GM12878 (cell line): ENCODE measurements at places on chromosomes 11 and 22. TPM values are rescaled to one million over a fixed set of nuclear protein-coding genes. Genes with fewer than 3 reads are reported as not detected.

DNA sequence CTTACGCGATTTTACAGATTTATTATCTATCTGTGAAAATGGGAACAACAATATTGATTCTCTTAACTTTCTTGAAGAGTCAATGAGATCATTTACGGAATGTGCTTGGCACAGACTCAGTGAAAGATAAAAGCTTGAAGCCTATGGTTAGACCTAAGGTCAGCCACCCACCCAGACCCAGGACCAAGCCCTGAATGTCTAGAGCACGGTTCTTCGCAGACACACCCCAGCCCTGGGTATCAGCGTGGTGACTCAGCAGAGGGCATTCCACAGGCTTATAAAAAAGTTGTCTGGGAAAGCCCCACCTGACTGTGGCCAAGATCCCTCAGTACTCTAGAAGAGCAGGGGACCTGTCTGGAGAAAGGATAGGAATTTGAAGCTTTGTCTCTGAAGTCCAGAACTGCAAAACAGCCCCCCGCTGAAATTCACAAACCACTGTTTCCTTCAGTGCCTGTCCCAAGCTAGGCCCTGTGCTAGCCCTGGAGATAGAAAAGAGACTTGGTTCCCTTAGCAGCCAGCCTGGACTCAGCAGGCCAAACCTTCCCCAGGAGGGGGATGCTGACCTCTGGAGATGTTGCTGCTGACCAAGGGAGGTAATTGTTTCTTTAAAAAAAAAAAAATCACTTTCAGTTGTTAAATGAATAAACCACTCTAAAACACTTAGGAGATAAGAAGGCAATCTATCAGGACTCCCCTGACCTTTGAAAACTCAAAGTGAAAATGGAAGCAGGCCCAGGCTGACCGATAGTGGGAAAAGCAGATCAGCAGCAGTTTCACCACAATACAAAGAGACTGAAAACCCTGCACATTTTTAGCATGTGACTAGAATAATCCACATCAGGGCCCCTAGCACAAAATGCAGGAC is 114.0 kb downstream of the ABTB2 start:
- DNase-seq: peak; percentile 86

DNA sequence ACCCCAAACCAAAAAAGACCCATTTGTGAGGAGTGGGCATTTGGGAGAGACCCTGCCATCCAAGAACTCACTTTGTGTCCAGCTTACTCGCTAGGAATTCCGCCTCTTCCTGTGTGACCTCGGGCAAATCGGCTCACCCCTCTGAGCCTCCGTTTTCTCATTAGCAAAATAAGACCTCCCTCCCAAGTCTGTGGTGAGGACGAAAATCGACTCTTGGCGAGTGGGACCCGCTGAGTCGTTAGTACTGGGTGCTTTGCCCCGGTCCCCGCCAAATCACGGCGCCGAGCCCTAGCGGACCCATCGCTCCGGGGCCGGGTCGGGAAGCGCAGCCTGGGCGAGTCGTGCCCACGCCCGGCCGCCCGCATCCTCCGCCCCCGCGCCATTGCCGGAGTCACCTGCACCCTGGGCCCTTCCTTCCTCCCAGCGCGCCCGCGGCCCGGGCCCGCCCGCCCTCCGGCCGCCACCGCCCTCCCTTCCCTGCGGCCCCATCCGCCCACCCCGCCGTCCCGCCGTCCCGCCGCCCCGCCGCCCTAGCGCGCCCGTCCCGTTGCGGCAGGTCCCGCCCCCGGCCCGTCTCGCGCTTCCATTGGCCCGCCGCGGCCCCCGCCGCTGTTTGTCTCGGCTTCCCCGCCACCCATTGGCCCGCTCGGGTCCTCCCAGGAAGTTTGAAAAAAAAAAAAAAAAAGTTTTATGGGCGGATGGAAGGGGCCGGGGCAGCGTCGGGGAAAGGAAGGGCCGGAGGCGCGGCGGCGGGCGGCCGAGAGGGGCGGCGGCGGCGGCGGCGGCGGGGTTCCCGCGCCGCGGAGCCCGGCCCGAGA is 48.9 kb downstream of the TRIOBP start:
- peak; percentile 37 for DNase-seq

DNA sequence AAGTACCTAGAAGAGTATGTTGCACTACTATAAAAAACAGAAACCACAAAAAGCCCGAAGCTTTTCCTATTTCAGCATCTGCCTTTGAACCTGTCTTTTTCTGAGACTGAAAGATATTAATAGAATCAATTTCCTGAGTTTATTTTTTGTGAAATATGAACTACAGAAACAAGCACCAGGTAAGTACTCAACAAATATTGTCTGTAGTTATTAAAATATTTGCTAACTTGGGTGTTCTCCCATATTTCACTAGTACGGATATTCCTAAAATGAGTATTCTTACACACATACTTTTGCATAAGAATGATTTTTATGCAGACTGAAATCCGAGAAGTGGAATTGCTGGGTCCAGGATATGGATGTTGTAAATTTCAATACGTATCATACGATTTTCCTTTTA is 188.0 kb downstream of the OR4C45 start:
- DNase-seq: no peak

GRCh38 chr11:68939583-68940555 is 36.2 kb downstream of the IGHMBP2 start:
- no peak for DNase-seq

GRCh38 chr11:75874684-75875341 is 59.8 kb downstream of the UVRAG start:
- no peak for DNase-seq

DNA sequence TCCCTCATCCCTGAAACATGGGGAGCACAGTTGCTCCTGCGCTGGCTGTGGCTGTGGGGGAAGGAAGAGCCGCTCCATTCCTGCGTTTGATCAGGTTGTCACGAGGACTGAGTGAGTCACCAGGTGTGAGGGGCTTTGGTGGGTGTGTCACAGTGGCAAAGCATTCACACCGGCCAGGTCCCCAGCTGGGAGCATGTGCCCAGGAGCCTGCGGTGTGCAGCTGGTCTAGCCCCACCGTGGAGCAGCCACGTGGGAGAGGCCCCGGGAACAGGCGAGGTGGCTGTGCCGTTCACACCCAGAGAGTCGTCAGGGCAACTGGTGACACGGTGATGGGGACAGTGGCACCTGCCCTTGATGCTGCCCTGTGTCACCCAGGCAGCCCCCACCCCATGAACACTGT is 47.6 kb upstream of the PPARA start:
- no peak for DNase-seq

SCGB1C1 gene
- not detected in 2 replicates for total RNA-seq

- no peak for DNase-seq
Observed at GRCh38 chr22:33455036-33455435, 396.9 kb upstream of the SYN3 start.

- DNase-seq: no peak
Observed at GRCh38 chr11:65767406-65767805, 13.4 kb downstream of the AP5B1 start.

KCNQ1OT1 gene
- total RNA-seq: 1.1 and 1.3 TPM in 2 replicates
